Activated T-cell treated with anti-CD3 and anti-CD28 coated beads for 48 hours (primary cell): ENCODE measurements at places on chromosomes 4 and X.

- no peak for DNase-seq
Observed at GRCh38 chr4:62208921-62209320, 1008.8 kb downstream of the ADGRL3 start.

DNA sequence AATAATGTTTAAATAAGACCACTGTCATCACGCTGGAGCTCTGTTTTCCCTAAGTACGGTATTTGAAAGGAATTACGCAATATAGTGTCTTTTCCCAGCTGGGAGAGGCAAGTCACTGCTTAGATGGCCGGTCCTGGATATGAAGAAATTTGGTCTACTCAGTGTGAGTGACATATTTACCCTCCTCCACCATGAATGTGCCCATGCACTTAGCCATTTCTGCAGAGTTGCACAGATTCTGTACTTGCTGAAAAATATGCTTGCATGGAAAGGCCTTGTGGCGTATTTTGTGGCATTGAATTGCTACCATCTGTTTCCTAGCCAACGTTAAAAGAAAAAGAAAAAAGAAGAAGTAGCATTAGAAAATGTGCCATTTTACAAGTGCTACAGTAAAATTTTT is 73.1 kb downstream of the ADGRL3 start:
- no peak for DNase-seq

DNA sequence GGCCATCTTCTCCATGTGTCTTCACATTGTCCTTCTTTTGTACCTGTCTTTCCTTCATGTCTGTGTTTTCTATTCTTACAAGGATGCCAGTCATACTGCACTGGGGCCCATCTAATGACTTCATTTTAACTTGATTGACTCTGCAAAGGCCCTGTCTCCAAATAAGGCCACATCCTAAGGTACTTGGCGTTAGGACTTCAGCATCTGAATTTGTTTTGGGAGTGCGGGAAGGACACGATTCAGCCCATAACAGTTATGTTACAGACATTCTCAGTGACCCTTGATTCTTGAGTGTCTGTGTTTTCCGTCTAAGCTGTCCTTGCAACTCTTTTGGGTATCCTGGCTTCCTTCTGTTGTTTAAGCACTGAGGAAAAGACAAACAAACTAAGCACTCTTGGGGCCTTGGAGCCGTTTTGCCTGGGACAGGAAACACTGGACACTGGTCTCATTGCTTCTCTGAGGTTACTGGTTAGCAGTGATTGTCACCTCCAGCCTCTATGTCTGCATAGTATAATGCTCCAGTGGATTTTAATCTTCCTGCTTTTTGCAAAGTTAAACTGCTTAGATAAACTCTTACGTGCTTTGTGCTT is 80.7 kb downstream of the SNX25 start:
- DNase-seq = no peak

DNA sequence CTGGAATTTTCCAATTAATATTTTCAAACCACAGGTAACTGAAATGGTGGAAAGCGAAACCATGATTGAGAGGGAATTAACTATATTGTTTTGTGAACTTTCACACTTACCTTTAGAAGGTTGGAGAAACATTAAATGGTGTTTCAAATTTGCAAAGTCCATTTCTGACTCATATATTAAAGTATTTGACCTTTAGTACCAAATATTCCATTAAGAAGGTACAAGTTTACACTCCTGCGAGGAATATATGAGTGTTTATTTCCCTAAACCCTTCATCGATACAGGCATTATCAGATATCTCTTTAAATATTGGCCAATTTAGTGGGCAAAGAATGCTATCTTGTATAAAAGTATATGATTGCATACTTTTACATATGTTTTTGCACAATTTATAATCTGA is 44.1 kb upstream of the NPNT start:
- DNase-seq = no peak

DNA sequence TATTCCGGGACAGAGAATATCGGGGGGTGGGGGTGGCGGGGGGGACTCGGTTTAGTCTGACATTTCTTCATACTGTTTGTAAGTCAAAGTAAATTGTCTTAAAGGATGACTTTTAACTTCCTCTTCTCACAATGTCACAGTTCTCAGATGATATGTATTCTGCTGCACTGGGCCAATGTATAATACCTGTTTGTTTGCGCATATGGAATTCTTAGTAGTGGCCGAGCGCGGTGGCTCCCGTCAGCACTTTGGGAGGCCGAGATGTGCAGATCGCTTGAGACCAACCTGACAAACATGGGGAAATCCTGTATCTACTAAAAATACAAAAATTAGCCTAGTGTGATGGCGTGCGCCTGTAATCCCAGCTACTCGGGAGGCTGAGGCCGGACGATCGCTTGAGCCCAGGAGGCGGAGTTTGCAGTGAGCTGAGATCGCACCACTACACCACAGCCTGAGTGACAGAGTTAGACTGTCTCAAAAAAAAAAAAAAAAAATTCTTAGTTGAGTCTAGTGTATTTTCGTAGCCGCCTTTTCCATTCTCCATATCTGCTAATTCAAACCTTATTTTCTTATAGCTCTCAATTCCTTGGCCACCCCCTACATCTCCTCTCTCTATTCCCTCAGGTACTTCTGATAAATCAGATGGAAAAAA is 851 bp downstream of the POLR2B start:
- peak; percentile 46 for DNase-seq

DNA sequence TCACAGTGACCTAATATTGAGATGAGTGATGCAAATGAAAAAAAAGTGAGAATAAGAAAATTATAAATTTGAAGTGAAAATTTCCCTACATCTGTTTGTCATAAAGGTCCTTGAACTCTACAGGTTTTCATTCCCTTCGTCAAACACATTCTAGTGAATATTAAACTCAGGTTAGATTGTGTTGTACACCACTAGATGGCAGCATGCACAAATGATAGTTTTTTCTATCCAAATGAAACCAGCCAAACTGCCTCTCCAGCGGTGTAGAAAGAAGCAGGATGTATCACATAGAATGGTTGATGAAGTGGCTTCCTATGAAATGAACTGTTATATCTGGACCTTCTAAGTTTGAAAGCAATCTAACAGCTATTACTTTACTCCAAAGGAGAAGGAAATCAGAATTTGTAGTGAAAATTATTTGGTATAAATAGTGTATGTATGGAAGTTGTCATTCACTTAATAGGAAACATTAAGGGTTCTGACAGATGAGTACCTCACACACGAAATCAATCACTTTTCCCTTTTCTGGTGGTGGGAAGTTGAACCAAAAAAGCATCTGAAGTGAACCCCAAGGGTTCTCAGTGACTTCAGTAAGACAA is 382.7 kb downstream of the UNC5C start:
- DNase-seq = no peak

- no peak for DNase-seq
Observed at GRCh38 chr4:172983014-172983413, 185.6 kb upstream of the GALNT7 start.

GRCh38 chr4:109072595-109072994 is 229.9 kb downstream of the COL25A1 start:
- DNase-seq = no peak

GRCh38 chrX:117610806-117611205 is 505.8 kb downstream of the KLHL13 start:
- no peak for DNase-seq

GRCh38 chrX:21158678-21159077 is 215.5 kb upstream of the CNKSR2 start:
- no peak for DNase-seq

- DNase-seq = no peak
Observed at GRCh38 chrX:148788449-148788848, 288.0 kb downstream of the AFF2 start.

DNA sequence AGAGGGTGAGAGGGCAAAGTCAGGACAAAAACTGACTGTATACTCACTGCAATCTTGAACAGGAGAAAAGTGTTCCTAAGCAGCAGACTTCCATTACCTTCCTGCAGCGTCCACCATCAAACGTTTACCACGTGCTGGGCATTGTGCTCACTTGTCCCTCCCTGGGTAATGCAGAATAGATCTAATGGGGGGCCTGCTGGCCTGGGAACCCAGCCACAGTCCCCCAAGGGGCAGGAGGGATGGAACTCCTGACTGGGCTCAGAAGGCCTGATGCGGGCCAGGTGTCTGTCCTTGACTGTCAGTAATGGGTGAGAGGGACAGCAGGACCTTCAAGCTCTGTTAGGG is 37.6 kb upstream of the FAM156A start:
- DNase-seq = no peak

DNA sequence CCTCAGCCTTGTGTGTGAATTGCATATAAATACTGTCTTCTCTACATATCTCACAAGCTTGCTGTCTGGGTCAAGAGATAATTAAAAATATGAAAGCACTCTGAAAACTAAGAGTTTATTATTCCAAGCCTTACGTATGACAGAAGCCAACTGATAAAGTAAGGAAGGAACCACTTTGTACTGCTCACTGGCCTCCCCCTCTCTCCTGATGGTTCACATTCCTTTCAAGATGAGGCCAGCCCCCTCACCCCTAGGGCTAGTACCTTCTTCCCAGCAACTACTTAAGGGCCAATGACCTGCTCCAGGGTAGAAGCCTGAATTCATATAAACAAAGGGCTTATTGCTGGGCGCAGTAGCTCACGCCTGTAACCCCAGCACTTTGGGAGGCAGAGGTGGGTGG is 5.4 kb upstream of the SOWAHD start:
- DNase-seq = no peak

DNA sequence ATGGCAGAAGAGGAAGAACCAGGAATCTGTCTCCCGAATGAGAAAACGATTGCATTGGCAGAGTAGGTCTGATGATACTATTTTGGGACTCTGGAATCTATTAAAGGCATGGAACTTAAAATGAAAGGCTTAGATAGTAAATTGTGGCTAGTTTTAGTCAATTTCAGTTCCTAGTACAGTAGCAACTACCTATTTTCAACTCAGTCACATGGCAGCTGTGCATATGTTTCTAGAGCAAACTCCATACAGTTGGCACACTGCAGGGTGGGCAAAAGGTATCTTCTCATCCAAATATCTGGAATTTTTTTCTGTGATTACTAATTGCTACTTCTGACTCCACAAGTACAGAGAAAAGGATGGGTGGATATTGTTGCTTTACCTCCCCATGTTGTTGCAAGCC is 663.6 kb downstream of the PCDH7 start:
- DNase-seq = no peak

DNA sequence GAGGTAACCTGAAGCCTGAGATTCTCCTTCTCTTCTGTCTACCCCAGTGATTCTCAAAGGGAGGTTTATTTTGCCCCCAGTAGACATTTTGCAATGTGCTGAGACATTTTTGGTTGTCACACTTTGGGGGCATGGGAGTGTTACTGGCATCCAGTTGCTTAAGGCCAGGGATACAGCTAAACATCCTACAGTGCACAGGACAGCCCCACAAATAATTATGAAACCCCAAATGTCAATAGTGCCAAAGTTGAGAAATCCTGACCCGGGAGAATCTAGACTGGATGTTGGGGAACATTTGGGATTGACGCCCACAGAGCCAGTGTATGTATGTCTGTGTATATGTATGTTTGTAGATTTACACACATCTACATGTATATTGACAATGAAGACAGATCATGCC is 13.2 kb downstream of the MID1 start:
- DNase-seq = no peak

- no peak for DNase-seq
Observed at GRCh38 chr4:172018358-172018757, 205.2 kb downstream of the GALNTL6 start.

DNA sequence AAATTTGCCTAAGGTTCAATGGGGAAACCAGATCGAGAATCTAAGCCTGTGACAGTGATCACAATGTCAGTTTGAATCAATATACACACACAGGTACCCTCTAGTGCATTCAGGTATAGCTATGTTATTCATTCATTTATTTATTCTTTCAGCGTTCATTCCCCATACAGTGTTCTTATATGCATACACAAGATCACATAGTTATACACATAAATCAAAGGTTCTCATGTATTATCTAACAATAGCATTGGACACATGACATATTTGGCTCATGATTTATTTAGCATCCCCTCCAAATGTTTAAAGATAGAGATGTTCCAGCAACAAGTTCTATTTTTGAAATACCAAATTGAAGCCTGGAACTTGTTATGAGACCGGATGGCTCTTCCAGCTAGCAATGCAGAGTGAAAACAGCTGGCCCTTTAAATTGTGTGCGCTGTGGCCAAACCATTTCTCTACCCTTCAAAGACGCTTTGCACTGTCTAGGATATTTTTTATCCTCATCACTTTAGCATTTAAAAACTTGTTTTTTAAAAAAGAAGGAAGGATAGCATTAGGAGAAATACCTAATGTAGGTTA is 131.0 kb downstream of the ATXN3L start:
- DNase-seq = no peak

- DNase-seq = no peak
Observed at GRCh38 chr4:153534792-153535629, 68.9 kb downstream of the TMEM131L start.

DNA sequence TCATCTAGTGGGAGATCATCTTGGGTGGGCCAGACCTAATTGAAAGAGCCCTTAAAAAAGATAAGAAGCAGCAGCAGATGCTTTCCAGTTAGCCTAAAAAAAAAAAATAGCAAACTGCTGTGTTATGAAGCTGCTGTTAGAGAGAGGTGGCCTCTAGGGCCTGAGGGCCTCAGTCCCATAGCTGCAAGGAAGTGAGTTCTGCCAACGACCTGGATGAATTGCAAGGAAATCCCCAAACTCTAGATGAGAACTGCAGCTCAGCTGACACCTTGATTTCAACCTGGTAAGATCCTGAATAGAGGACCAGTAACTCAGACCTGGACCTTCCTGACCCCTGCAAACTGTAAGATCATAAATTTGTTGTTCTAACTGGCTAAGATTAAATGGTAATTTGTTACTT is 275.2 kb downstream of the TENM3 start:
- DNase-seq = no peak

GRCh38 chrX:106751407-106751806 is 24.9 kb downstream of the RNF128 start:
- DNase-seq = no peak

DNA sequence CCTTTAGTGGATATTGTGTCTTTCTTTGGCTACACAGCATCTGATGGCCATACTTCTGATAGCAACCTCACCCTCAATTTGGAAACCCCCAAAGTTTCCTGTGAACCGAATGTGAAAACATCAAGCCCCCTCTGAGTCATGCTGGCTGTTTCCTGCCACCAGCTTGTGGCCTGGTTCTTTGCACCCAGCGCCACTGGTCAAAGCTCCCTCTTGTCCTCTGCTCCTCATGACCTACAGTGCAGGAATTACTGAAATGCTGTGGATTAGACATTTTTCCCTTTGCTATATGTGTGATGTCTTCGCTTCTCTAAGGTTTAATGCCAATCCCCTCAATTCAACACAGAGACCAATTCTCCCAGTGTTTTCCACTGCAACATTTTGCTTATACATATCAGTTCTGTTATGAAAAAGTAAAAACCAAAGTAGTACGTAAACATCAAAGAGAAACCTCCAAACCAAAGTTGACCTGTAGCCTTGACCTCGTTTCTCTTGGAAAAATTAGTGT is 224.0 kb upstream of the TENM3 start:
- no peak for DNase-seq

DNA sequence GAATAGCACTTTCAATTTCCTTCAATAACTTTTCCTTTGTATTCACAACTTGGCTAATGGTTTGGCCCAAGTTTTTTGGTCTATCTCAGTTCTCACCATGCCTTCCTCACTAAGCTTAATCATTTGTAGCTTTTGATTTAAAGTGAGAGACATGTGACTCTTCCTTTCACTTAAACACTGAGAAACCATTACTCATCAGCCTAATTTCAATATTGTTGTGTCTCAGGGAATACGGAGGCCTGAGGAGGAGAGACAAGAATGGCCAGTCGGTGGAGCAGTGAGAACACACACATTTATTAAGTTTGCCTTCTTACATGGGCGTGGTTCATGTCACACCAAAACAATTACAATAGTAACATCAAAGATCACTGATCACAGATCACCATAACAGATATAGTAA is 56.7 kb downstream of the TSPAN5 start:
- peak; percentile 14 for DNase-seq
